Fibroblast of gingiva (primary cell): ENCODE measurements at places on chromosomes 1 and 21.

DNA sequence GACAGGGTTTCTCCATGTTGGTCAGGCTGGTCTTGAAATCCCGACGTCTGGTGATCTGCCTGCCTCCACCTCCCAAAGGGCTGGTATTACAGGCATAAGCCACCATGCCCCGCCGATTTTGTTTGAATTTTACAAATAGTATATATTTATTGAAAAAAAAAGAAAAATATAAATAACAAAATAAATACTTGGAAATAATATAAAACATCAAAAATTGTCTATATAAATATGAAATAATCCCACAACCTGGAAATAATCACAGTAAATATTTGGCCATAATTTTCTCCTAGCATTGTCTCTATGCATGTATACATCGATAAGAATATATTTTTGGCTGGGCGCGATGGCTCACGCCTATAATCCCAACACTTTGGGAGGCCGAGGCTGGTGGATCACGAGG, 2.7 kb upstream of the PLOD1 start:
- no peak for DNase-seq

- DNase-seq: peak; percentile 21
Measured at GRCh38 chr1:29243871-29244200, 7.5 kb downstream of the PTPRU start.

DNA sequence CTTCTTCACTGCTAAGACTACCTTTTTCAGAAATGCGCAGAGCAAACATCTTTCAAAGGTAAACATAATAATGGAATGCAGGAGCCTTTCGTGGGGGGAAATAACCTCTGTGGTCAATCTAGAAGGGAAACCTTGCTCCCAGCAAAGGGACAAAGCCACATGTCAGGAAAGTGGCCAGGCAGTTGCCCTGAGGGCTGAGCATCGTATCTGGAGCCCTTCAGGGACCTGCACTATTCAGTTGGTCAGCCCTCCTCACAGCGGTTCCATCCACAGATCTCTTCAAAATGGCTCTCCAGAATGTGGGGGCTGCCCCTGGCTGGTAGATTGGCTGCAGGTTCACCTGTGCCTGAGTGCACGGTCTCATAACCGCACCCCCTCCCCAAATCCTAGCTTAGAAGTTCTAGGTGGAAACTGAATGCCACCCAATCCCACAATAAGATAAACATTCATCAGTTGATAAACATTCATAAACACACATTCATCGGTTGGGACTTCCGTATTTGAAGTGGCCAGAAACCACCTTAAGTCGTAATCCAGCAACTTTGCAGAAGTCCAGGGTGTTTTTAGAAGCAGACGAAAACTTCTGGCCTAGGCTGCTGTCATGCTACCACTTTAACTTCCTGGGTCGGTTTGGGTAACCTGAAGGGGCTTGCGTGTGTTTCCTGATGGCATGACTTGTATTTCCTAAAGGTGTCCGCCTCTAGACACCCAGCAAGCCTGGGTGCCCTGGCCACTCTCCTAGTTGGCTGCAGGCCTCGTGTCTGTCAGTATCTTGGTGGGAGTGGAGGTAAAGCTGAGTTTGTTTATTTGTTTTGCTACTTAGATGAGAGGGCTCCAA, 50.5 kb downstream of the RASSF5 start:
- DNase-seq: no peak

DNA sequence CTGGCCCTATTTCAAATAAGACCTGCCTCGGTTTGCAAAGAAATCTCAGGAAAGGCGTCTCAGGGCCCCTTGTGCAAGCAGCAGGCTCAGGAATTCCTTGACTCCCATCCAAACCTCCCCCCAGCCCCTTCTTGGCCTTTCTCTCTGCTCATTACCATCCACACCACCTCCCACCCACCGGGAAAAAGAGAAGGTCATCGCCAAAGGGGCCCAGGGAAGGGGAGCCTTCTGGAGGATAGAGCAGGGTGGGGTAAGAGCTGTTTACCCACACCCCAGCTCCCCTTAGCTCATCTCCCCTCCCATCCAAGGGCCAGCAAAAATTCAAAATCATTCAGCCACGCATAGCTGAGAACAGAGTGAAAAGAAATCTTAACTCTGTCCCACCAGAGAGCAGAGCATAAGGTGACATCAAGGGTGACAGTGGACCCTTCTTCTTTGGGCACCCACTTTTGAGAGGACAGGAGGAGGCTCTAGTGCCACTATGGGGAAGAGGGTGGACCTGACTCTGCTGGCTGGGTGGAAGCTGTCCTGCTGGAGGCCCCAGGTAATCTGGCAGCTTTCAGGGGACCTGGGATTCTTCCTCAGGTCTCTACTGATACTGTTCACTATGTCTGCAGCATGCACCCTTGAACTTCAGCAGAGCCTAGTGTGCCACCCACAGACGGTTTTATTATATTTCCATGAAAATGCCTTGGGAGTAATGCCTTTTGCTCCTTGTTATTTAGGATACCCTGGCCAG, 3.9 kb upstream of the WNT2B start:
- no peak for DNase-seq

DNA sequence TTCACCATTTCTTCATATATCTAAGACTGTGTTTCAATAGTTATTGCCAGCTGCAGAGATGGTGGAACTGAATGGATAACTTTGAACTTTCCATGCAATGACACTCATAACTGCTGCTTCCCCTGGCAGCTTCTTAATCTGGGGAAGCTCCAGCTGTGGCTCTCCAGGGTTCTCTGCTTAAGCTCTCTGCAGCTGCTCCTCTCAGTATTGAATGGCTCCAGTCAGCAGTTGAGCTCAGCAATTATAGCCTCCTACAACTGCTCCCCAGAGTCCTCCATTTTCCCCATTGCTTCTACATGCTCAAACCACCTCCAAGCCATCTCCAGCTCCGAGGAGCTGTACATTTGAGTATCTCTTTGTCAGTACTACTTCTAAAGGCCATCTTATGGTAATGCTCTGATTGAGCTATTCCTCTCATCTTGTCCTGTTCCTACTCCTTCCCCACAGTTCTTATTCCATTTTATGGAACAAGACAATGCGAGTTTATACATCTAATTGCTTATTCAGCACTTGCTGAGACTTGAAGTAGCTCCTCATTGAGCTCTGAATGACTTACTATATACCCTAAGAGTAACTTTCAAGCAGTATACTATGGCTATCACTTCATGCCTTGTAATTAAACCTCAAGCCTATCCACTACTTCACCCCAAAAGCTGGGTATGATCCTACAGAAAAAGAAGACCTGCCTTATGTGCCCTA, 362.4 kb downstream of the NEGR1 start:
- no peak for DNase-seq

DNA sequence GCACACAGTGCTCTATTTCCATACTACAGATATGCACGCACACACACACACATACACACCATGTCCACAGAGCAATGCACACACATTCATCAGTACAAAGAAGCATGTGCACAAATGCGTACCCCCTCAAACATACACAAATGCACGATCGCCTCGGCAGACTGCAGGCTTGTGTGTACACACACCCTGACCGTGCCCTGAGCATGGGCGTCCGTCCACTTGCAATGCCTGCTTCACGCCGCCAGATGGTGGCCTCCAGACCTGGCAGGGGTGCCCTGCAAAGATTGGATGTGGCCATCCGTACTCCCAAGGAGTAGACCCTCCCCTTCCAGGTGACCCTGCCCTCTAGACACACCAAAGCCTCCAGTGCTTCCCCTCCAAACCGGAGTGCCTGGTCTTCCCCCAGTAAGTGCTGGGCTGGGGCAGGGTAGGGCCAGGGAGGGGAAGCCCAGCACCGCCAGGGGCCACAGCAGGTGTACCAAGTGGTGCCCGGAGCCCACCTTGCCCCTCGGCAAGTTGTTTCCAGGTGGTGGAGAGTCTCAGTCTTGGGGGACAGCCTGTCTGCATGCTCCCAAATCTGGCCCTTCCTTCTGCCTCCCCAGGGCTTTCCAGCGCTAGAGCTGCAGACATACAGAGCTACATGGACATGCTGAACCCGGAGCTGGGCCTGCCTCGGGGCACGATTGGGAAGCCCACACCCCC, 20.6 kb downstream of the ESPN start:
- DNase-seq: peak; percentile 33

DNA sequence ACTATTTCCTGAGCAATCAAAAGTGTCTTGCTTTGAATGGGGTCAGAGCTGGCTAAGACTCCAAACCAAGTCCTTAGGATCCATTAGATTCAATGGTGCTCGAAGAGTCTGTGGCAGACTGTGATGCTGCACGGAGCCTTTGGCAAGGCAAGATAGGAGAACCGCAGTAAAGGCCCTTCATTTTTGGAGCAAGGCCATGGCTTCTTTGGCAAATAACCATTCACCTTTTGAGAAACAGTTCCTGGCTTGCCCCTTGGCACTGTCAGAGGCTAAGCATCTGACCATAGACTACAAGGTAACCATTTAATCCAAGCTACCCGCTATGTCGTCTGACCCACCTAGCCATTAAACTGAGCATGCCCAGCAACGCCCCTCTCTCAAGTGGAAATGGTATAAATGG, 45.2 kb downstream of the EDN2 start:
- no peak for DNase-seq
